Activated CD8-positive, alpha-beta memory T cell treated with anti-CD3 and anti-CD28 coated beads for 48 hours (primary cell): ENCODE measurements at places on chromosomes 12 and 14.

DNA sequence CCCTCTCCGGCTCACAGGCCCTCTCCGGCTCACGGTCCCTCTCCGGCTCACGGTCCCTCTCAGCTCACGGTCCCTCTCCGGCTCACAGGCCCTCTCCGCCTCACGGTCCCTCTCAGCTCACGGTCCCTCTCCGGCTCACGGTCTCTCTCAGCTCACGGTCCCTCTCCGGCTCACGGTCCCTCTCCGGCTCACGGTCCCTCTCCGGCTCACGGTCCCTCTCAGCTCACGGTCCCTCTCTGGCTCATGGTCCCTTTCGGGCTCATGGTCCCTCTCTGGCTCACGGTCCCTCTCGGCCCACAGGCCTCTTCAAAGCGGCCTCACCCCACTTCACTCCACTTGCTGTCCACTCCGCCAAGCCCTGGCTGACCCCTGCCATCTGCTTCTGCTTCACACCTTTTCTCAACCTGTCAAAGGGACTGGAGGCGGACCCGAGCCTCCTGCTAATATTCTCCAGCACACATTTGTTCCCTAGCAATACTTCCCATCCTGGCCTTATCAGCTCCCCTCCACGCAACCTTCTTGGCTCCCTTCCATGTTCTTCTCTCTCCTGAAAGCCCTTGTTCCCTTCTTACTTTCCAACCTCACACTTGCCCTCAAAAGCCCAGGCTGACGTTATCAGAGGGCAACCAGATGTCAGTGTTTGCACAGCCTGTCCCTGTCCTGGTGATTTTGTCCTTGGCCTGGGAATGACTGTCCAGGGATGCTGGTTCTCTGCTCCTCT, 176.7 kb downstream of the CALM1 start:
- DNase-seq, result no peak

DNA sequence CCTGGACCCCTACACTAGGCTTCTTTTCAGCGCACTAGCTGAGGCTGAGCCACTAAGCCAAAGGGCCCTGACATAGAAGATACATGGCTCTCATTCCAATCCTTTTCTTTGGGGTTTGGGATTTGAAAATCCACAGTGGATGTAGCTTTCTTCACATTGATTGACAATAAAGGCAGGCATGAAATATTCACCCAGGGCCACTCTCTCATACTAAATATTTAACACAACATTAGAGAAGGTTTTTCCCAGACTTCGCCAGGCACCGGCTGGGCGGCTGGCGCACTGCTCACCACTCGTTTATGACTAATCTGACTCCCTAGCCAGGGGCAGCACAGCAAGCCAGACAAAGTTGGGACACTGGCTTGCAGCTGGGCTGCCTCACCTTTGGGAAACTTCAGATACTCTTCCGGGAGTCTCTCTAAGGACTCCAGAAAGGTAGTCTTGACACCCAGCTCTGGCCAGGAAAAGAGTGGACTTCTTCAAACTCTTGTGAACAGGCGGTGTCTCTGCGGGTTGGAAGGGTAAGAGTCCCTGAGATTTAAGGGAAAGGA, 699 bp upstream of the HOXC11 start:
- DNase-seq, result no peak

DNA sequence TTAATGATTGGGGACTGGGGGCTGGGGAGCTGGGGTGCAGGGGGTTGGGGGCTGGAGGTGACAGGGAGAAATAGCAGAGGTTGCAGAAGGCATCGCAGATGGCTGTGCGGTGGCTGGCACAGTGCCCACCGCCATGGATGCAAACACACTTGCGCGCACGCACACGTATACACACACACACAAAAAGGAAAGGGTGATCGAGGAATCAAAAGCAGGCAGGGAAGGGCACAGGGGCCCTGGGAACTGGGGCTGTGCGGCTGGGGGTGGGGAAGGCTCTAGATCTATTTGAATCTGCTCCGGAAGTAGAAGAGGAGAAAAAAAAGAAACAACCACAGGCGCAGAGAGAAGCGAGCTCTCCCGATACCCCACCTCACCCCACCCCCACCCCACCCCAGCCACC, 39.4 kb downstream of the ZFHX2 start:
- DNase-seq, result no peak

DNA sequence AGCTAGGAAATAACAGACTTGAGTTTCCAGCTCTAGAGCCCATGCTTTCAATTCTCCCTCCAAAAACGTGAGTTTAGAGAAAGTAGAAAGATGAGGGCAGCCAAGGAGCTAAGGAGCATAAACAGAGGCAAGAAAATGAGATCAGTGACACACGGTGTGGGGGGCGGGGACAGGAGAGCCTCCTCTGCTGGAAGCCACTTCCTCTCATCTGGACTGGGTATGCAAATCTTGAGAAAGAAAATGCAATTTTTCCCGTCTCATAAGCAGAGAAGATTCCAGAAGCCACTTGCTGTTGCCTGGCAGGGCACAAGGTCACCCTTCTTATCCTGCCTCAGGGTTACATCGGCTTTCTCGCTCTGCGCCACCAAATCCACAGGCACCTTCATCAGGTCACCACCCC, 6.0 kb downstream of the OR10P1 start:
- DNase-seq, result no peak

- no peak for DNase-seq
These were observed 156.8 kb downstream of the PHETA1 start for GRCh38 chr12:111211910-111212757.

DNA sequence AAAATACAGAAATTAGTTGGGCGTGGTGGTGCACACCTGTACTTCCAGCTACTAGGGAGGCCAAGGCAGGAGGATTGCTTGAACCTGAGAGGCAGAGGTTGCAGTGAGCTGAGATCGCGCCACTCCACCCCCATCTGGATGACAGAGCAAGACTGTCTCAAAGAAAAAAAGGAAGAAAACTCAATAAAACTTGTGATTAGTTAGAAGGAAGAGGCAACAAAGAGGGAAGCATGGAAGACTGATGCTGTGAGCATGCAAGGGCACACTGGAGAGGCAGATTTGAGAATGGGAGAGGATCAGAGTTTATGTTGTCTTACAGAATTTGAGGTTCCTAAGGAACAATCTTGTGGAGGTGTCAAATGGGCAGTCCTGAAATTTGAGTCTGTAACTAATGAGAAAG, 2.8 kb upstream of the ZC2HC1C start:
- no peak for DNase-seq

GRCh38 chr12:124125203-124125871, 152.3 kb downstream of the ZNF664 start:
- DNase-seq, result no peak

DNA sequence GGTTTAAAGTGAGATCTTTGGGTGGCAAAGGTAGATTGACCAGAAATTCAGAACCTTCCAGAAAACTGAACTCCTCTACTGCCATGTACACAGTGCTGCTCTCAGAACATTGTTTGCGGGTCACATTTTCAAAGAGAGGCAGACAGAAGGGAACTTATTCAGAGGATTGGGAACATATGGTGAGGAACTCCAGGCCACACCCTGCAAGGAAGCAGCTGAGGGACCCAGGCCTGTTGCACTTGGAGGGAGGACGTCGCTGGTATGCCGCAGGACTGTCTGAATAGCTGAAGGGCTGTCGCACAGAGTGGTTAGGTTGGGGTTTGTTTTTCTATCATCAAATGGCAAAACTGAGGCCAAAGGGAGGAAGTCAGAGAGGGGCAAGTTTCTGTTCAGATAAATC, 441.1 kb downstream of the DPF3 start:
- no peak for DNase-seq

GRCh38 chr14:52901357-52901980, 49.4 kb downstream of the FERMT2 start:
- DNase-seq, result no peak

GRCh38 chr12:100266585-100266834, 369 bp downstream of the DEPDC4 start:
- no peak for DNase-seq

- no peak for DNase-seq
These were observed 44.3 kb upstream of the PSMA6 start for GRCh38 chr14:35247777-35248475.

- no peak for DNase-seq
These were observed 168.7 kb upstream of the SSTR1 start for GRCh38 chr14:38038986-38039385.

GRCh38 chr14:39107591-39107996, 4.6 kb upstream of the SEC23A start:
- no peak for DNase-seq

DNA sequence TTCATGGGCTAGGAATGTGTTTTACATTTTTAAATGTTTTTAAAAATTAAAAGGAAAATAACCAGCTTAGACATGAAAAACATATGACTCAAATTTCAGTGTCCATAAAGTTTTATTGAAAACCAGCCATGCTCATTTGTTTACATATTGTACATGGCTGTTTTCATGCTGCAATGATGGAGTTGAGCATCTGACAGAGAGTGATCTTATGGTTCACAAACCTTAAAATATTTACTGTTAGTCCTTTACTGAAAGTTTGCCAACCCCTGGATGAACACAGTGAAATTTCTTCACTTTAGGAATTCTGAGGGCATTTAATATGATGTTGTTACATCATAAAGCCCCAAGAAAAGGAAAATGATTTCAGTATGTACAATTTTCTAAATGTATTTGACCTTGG, 16.1 kb downstream of the RASSF9 start:
- no peak for DNase-seq

DNA sequence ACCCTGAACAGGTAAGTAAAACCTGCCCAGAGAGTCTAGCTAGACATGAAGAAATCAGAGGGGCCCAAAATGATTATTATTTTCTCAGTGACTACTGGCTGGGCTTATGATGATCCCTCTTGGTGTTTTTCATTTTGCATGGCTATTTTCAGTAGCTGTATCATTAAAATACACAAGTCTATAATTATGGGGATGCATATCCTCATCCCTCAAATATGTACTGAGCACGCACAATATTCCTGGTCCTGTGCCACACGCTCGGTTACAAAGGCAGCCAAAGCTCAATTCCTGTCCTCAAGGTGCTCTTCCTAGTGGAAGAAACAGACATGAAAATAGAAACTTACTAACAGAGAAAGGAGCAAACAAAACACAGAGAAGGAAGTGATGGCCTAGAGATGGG, 180.0 kb downstream of the DAD1 start:
- DNase-seq, result no peak

- no peak for DNase-seq
These were observed 465.6 kb downstream of the ZFP36L1 start for GRCh38 chr14:68327231-68327630.

DNA sequence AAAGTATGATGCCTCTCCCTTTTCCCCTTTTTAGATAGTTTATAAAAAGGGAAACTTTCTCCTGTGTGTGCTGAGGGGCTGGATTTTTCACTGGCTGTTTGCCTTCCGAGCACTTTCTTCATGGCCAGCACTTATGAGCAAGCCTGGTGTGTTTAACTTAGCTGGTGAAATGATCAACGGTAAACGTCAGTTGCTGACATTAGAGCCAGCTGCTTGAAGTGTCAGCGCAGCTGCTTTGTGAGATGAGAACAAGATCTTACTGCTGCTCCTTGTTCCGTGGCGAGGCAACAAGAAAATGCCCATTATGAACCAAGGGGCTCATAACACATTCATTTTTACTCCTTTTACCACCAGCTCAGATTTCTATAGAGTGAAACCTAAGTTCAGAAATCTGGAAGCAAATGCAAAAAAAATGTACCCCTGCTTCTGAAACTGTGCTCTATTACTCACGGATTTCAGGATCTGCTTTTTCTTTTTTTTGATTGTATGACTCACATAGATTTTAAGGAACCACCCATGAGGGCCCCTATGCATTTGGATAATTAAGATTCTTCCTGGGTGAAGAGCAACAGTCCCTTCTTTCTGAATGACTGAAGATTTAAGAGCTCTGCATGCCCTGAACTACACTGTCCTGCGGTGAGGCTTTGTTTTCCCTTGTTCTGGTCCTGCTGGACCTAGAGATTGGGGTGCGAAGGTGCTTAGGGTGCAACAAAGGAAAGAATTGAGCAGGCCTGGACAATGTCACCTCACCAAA, 74.3 kb upstream of the CPM start:
- no peak for DNase-seq

DNA sequence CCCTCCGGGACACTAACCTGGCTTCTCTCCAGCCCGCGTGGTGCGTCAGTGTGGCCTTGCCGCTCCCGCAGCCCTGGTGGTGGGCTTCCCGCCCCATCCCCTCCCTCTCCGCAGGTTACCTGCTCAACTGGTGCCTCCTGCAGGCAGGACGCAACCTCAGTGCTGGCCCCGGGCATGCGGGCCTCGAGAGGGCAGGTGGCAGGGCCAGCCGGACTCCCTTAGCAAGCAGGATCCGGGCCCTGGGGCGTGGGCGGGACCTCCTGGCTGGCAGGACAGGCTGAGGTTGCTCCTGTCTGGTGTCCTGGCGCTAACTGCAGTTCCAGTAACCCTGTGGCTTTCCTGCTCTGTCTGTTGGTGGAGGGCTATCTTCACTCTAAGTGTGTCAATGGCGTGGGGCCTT, 8.6 kb upstream of the ADSS1 start:
- no peak for DNase-seq

- DNase-seq, result no peak
These were observed 17.8 kb downstream of the KCNMB4 start for GRCh38 chr12:70383886-70384285.

- no peak for DNase-seq
These were observed 61.1 kb downstream of the PTHLH start for GRCh38 chr12:27911397-27911796.

DNA sequence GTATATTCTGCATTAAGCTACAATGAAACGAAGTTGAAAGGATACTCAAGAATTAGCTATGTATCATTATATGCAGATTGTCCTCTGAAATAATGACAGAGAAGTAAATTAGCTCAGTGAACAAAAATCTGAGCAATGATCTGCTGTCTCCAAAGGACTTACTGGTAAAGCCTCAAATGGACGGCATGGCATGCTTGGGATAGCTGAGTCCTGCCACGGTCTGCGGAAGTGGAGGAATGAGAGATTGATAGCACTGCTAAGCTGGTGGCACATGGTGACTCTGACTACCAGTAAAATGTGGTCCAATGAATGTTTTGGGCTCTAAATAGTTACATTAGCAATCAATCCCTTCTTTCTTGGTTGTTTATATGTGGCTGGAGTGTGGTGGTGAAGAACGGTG, 3.7 kb upstream of the DENND5B start:
- DNase-seq, result no peak

GRCh38 chr12:57218030-57218853, 1.6 kb downstream of the NXPH4 start:
- no peak for DNase-seq

GRCh38 chr12:106455111-106455510, 97.6 kb downstream of the POLR3B start:
- DNase-seq, result no peak

DNA sequence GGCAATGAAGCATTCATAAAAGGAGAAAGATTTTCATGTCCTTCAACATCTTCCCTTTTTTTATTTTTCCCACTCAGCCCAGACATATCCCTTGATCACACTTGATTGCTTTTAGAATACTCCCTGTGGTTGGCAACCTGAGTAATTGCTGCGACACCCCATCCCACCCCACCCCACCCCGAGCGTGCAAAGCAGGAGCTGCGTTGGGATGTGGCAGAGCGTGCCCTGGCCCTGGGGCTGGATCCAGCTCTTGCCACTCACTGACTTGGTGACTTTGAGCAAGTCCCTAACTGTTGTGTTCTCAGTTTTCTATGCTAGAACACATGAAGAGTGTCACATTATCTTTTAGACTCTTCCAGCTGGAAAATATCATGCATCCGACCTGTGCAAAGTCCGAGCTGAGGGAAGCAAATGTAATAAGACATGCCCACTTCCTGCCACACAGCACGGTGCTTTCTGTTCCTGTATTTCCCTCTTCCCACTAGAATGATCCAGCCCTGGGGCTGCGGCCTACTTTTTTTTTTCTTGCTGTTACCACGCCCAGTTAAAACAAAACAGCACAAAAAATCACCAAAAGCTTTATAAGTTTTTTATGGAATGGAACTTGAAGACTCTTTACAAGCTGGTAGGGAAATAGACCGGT, 4.0 kb downstream of the ASCL4 start:
- DNase-seq, result no peak

- no peak for DNase-seq
These were observed 57.0 kb upstream of the CERS5 start for GRCh38 chr12:50224026-50224692.
